ENCODE measurements at places on chromosomes 13 and 19. TPM values are rescaled to one million over a fixed set of nuclear protein-coding genes. Genes with fewer than 3 reads are reported as not detected.

FAAP24 gene
- 4.9 TPM for total RNA-seq

ZNF549 gene
- 12.2 TPM for total RNA-seq

LIN7B gene
- 10.4 TPM for total RNA-seq

DACT3 gene
- 25.6 TPM for total RNA-seq

ZNF724 gene
- 3.4 TPM for total RNA-seq

NLRP5 gene
- not detected for total RNA-seq

PROZ gene
- not detected for total RNA-seq

GRCh38 chr13:91196958-91197357, 150.5 kb upstream of the MIR17HG start:
- DNase-seq: no peak

DNA sequence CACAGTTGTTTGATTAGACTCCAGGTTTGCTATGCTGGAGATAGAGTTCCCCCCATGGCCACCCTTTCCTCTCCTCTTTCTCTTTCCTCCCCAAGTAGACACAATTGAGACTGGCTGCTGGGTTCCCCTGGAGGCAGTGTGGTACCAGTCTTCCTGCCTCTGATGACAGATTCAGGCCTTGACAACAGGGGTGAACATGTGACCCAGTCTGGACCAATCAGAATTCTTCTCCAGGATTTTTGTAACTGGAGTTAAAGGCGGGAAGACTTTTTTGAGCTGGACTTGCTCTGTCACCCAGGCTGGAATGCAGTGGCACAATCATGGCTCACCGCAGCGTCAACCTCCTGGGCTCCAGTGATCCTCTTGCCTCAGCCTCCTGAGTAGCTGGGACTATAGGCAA, 48.7 kb downstream of the CCNE1 start:
- no peak for DNase-seq

DNA sequence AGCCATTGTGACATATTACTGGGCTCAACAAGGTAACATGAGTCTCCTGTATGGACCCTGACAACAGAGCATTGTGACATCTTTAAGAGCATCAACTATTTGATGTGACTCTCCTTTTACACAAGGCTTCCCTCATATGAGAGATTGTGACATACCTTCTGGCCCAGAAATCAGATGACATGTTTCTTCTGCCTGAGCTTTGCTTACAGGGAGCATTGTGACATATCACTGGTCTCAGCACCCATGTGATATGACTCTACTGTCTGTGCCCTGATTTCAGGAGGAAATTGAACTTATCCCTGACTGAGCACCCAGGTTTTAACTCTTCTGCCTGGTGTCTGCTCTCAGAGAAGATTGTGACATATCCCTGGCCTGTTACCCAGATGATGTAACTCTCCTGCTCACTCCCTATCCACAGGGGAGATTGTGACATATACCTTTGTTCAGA, 15.9 kb upstream of the ZNF681 start:
- no peak for DNase-seq

GRCh38 chr19:48118131-48118517, 7.5 kb upstream of the PLA2G4C start:
- no peak for DNase-seq

GRCh38 chr13:71213252-71213821, 653.7 kb downstream of the DACH1 start:
- no peak for DNase-seq

GRCh38 chr13:113404366-113404722, 40.4 kb upstream of the GRTP1 start:
- peak; percentile 34 for DNase-seq

- DNase-seq: no peak
Observed at GRCh38 chr19:39303373-39304184, 7.4 kb downstream of the IFNL1 start.

- DNase-seq: peak; percentile 26
Observed at GRCh38 chr19:48206397-48207093, 36.1 kb downstream of the ZSWIM9 start.

- no peak for DNase-seq
Observed at GRCh38 chr13:95106562-95106961, 194.7 kb downstream of the ABCC4 start.

- no peak for DNase-seq
Observed at GRCh38 chr13:27419328-27419727, 5.1 kb upstream of the GTF3A start.

DNA sequence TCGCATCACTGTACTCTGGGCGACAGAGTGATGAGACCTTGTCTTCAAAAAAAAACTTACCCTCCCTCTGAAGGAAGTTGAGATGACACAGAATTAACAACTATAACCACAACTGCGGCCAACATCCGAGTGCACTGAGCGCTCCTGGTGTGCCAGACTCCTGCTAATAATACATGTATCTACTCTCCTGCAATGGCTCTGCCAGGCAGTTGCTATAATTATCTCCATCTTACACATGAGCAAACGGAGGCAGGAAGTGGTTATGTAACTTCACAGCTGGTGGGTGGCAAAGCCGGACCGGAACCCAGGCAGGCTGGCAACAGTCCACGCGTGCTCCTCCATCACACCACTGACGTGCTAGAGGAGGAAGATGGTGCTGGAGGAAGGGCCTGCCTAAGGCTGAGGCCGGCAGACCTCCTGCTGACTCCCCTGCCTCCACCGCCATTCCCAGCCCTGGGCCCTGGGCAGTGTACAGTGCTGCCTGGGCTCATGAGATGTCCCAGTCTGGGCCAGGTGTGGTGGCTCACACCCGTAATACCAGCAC, 12.6 kb downstream of the XRCC1 start:
- peak; percentile 76 for DNase-seq

DNA sequence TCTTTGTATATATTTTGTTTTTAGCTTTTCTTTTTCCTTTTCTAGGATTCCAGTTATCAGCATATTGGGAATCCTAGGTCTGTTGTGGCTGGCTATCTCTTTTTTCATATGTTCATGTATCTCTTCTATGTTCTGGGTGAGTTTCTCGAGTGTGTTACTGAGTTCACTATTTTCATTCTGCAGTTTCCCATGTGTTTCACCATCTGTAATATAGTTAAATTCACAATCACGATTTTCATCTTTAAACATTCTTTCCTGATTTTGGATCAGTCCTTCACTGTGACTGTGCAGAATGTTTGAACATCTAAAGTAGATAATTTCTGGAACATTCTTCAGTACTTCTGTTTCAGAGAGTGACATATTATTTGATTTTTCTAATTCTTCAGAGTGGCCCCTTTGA, 862.1 kb downstream of the OLFM4 start:
- no peak for DNase-seq

GRCh38 chr19:5621311-5621944, 1.1 kb downstream of the SAFB2 start:
- DNase-seq: peak; percentile 60

DNA sequence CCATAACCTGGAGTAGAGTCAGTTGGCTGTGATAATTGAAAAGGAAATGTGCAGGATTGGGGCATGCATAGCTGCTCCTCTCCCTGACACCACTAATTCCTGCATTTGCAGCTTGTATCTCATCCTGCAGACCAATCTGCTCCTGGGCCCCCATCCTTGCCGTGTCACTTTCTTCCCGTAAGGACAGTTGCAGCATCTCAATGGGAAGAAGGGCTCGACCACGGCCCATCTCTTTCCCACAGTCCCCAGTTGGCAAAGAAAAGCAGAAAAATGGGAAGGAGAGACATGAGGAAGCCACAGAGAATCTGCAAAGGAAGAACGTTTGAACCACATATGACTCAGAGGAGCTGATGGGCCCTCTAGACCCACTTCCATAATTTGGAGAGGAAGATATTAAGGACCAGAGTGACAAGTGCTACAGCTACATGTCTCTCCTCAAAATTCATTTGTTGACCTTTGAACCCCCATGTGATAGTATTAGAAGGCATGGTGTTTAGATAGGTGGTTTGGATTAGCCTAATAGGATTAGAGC, 1.8 kb upstream of the SIGLEC12 start:
- DNase-seq: no peak

GRCh38 chr13:95391362-95391761, 90.1 kb upstream of the ABCC4 start:
- DNase-seq: no peak

- peak; percentile 87 for DNase-seq
Observed at GRCh38 chr19:27793128-27793643, 1419.8 kb downstream of the UQCRFS1 start.

DNA sequence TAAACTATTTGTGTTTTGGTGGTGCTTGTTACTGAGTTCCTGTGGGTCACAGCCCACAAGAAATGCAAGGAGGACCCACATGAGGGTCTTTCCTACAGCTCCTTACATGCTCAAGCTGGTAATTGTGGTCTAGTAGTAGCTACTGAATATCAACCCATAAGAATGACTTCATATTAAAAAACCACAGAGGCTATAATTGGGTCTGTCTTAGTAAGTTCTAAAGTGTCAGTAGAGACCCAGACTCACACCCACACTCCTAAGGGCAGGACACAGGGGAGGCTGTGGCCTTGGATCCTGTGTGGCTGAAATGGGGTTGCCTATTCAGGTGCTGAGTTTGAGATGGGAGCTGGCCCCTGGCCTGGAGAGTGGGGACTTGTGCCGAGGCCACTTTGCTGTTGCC, 19.6 kb downstream of the TFDP1 start:
- DNase-seq: no peak

- DNase-seq: no peak
Observed at GRCh38 chr13:55577082-55577846, 1563.5 kb upstream of the PRR20A start.

DNA sequence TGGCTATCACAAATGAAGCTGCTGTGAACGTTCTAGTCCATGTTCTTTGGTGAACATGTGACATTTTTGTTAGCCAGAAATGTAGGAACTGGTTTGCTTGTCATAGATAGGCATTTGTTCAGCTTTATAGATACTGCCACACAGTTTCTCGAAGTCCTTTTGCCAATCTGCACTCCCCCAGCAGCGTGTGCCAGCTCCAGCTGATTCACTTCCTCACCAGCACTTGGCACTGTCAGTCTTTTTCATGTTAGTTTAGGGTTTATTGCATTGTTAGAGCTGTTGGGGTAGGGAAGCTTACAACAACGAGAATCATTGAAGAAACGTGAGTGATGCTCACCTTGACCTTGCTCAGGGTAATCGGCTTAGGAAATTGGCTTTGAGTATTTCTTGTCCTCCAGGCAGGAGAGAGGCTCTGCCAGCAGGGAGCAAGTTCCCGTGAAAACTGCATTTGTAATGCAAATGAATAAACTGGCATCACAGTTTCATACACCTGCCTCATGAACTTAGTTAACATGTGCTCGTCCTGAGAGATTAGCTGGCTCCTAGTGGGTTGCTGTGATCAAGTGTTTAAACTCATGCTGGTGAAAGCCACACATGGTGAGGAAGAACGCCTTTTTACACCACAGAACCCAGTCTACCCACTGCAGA, 83.9 kb downstream of the ING1 start:
- no peak for DNase-seq
